ENCODE measurements at places on chromosomes 5 and 9.

GRCh38 chr5:27494887-27495286 lies 456.5 kb upstream of the CDH9 start:
- DNase-seq, result peak; percentile 22

- DNase-seq, result no peak
Measured at GRCh38 chr9:98222885-98223691, 30.7 kb upstream of the CORO2A start.

DNA sequence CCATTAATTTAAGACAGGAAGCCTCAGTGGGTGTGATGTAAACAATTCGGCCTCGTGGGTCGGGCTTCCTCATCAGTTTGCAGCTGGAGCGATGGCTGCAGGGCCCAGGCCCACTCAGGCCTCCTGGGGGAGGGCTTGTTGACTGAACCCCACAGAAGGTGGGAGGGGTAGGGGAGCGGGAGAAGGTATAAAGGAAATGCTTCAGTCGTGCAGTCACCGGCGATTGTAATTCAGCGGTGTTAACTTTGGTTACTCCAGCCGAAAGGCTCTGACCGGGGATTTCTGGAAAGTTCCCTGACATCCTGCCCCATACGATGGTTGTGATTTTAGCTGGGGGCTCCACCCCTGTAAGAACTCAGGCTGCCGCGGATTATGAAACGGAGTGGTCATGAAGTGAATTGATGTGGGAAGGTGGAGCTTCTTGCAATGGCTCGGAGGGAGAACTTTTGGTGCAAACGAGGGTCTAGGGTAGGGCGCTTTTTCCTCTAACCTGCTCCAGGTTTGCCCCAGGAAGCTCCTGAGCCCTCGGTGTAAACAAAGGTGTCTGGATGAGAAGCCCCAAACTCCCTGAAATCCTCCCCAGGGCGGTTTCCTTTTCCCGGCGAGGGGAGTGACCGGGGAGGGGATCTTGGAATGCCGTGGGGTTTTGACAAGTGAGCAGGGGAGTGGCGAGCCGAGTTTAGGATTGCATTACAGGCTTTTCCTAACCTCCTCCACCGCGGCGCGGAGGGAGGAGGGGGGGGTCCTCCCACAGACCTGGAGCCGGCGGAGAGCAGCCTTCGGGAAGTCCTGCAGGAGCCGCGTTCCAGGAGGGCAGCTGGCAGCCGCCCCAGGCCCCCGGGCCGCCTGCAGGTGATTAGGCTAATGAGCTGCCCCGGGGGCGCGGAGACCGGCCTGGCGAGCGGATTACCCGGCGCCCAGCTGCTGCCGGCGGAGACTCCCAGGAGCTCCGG lies 215.5 kb downstream of the PDZD2 start:
- DNase-seq, result no peak

DNA sequence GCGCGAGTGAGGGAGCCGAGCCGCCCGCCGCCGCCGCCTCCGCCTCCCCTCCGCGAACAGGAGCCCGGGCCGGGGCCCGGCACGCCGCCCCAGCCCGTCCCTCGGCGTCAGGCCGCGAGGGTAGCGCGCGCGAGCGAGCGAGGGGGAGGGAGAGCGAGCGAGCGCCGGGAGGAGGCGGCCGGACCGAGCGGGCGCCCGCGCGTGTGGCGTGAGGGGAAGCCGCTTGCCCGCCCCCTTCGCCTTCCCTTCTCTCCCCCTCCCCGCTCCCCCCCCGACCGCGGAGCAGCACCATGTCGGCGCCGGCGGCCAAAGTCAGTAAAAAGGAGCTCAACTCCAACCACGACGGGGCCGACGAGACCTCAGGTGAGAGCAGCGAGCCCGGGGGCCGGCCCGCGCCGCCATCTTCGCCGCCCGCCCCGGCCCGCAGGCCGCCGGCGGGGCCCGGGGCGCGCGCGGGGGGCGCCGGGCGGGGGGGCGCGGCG lies 312 bp downstream of the SET start:
- DNase-seq, result no peak

DNA sequence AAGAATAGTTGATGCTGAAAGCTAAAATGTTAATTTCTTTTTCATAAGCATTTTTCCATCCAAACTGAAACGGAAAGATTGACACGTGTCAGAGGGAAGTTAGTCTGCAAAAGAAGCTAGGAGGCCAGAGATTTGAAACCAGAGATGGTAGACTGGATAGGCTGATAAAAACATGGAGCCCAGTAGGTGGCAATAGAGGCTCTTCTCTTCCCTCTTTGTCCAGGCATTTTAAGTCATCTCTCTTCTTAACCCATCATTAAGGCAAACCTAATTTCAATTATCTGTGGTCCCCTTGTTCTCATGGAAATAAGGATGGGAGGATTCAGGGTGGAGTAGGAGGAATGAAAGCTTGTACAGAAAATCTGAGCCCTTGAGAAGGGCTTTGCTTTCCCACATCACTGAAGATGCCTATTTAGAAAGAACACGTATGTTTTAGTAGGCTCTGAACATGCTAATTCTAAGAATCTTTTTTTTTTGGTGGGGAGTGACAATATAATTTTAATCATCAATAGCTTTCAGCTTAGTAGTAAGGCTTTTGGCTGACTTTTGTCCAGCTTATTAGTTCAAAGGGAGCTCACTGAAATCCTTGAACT lies 66.6 kb downstream of the ZNF474 start:
- DNase-seq, result peak; percentile 43
